ENCODE measurements at places on chromosomes 11 and 22.

GRCh38 chr22:25069758-25070481 is 117.4 kb downstream of the KIAA1671 start:
- no peak for DNase-seq

- no peak for DNase-seq
These were observed 41.9 kb downstream of the SVIP start for GRCh38 chr11:22787551-22788162.

- DNase-seq = no peak
These were observed 19.4 kb upstream of the SPATA19 start for GRCh38 chr11:133864756-133865155.

- DNase-seq = no peak
These were observed 24.5 kb downstream of the DLG2 start for GRCh38 chr11:85602526-85603213.

- DNase-seq = no peak
These were observed 2.4 kb upstream of the SIDT2 start for GRCh38 chr11:117176186-117176585.

GRCh38 chr22:38471237-38471636 is 3.3 kb downstream of the KDELR3 start:
- no peak for DNase-seq

DNA sequence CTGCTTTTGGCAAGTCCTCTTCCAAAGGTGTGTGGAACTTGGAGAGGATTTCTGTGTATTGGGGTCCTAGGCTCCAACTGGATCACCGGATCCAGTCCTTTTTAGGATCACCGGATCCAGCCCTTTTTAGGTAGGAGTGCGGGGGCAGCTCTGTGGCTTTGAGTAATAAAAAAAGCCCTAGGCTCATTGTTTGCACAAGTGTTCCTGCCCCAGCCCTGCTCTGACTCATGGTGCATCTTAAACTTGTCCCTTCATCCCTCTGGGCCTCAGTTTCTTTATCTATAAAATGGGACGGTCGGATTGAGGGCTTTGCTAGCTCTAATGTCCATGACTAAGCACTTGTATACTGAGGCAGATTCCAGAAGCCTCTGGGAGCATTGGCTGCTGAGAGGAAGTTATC is 22.7 kb upstream of the CD44 start:
- no peak for DNase-seq
